Fibroblast of lung (primary cell): ENCODE measurements at places on chromosomes 3 and 15. TPM values are rescaled to one million over a fixed set of nuclear protein-coding genes. Genes with fewer than 3 reads are reported as not detected.
A peak's percentile ranks its signal among the peaks of the same experiment; 100 is the strongest.

COL6A6 gene
- under 0.01 and 0.83 TPM in 2 replicates for total RNA-seq

DNA sequence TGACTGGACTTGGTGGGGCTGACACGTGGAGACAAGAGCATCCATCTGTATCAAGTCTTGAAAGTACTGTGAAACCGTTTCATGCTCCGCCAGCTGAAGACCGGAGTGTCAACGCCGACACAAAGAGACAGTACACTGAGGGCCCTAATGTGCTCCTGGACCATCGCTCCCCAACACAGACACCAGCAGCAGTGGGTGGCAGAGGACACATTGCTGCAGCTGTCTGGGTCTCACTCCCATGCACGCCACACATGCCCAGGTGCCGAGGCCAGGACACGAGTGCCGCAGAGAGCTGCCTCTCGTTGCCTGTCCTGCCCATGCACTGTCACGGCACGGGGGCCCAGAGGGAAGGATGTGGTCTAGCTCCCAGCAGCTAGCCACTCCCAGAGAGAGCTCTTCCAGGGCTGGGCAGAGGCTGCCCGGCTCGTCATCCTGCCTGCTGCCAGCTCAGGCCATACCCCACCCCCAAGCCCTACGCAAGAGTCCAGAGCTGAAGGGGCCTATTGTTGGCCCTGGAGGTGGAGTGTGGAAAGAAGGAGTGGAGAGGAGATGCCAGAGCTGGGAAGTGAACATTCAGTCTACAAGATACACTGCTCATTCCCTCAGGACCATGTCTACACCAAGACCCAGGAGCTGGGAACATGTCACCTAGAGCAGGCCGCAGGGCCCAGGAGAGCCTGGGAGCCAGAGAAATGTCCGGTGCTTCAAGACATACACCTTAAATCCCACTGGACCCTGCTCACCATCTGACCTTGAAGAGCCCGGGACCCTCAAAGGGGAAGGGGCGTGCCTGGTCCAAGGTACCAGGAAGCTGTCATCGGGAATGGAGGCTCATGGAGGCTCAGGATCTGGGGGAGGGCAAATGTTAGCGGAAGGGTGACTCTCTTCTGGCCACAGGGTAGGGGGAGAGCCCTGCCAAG, 7.7 kb downstream of the TNK2 start:
- DNase-seq, result peak; percentile 56

DNA sequence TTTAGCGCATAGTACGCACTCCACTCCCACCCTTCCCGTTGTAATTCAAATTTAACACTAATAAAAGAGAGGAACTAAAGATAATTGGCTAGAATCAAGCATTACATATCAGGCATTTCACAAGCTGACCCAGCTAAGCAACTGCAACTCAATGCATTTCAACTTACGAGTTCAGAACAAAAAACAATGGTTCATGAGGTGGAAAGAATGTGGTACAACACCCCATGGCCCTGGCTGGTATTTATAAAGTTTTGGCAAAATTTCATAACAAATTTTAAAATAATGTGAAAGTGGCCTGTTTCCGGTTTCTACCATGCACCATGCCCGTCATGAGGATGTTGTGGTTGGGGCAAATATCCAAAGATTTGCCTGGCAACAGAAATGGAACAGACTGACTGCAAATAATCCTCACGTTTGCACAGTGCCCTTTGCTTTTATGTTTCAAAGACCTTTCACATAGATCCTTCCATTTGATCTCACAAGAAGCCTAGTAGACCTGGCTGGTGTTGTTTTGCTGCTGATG, 455.3 kb upstream of the NR2F2 start:
- peak; percentile 64 for DNase-seq

GRCh38 chr3:135192929-135193328, 397.9 kb downstream of the EPHB1 start:
- DNase-seq, result no peak

SEMA3G gene
- under 0.01 and 0.17 TPM in 2 replicates for total RNA-seq

THRB gene
- 3.9 and 7.4 TPM in 2 replicates for total RNA-seq

IFT80 gene
- total RNA-seq, result 75.0 and 76.5 TPM in 2 replicates

DNA sequence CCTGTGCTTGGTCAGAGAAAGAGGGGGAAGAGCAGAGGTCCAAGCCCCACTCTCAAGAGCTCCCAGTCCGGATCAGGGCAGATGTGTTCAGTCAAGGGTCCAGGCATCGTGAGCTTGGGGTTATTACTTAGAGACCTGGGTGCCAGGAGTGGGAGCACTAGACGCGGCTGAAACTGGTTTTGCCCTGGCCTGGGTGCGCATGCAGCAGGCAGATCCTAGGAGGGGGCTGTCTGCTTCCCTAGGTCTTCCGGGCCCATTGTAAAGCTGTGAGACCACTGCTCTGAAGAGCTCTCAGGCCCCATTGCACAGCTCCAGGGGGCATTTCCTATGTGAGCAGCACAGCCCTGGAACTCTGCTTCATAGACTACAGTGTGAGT, 204.9 kb upstream of the LINGO1 start:
- DNase-seq, result no peak

SEMA3B gene
- 51.6 and 85.2 TPM in 2 replicates for total RNA-seq

DNA sequence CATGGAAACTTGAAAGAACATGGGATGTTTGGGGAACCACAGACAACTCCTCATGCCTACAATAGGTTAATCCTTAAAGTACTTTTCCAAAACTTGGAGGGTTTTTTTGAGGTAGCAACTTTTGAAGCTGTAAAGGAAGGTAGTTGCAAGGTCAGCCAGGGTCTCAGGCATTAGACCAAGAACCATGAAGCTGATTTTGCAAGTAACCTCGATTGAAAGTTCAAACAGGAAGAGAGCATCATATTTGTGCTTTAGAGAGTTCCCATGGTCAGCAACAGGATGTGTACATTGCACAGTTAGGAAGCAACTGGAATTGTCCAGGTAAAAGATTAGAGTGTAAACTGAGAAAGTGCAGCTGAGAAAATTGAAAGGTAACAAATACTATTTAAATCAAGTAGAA, 199.8 kb upstream of the NR2F2 start:
- no peak for DNase-seq

GRCh38 chr3:77338195-77338594, 298.3 kb downstream of the ROBO2 start:
- no peak for DNase-seq

GRCh38 chr15:50880651-50881114, 27.8 kb upstream of the AP4E1 start:
- peak; percentile 92 for DNase-seq

GRCh38 chr15:39828374-39828931, 45.8 kb upstream of the FSIP1 start:
- DNase-seq, result peak; percentile 78

GRCh38 chr3:138781012-138781470, 53.7 kb downstream of the PIK3CB start:
- no peak for DNase-seq

ADAMTS7 gene
- 5.1 and 7.9 TPM in 2 replicates for total RNA-seq

TUSC7 gene
- total RNA-seq, result not detected in 2 replicates

- DNase-seq, result no peak
These were observed 79.8 kb upstream of the FNDC3B start for GRCh38 chr3:171959532-171960089.

DNA sequence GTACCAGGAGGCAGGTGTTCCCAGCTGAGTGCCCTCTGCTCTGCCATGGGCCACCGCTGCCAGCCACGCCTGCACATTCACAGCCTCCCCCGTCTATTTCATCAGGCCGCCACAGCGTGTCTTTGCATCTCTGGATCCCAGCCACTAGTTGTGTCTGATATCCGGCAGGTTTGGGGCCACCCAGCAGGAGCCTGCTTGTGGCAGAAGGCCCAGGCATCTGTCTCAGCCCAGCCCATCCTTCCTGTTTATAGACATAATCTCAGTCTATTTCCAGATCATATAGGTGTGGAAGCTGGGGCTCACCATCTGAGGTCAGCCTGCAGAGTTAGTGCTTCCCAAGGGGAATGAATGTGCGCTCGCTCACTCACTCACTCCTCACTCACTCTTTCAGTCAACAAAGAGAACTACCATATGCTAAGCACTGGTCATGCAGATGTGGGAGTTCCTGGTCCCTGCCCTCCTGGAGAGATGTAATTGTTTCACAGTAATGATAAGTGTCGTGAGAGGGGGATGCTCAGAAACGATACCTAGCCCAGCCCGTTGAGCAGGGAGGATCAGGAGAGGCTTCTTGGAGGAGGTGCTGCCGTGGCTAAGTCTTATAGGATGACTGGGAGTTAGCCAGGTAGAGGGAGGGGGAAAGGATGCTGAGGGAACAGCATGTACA, 60.6 kb downstream of the FGD5 start:
- DNase-seq, result no peak

CSPG5 gene
- under 0.01 and 0.17 TPM in 2 replicates for total RNA-seq

DNA sequence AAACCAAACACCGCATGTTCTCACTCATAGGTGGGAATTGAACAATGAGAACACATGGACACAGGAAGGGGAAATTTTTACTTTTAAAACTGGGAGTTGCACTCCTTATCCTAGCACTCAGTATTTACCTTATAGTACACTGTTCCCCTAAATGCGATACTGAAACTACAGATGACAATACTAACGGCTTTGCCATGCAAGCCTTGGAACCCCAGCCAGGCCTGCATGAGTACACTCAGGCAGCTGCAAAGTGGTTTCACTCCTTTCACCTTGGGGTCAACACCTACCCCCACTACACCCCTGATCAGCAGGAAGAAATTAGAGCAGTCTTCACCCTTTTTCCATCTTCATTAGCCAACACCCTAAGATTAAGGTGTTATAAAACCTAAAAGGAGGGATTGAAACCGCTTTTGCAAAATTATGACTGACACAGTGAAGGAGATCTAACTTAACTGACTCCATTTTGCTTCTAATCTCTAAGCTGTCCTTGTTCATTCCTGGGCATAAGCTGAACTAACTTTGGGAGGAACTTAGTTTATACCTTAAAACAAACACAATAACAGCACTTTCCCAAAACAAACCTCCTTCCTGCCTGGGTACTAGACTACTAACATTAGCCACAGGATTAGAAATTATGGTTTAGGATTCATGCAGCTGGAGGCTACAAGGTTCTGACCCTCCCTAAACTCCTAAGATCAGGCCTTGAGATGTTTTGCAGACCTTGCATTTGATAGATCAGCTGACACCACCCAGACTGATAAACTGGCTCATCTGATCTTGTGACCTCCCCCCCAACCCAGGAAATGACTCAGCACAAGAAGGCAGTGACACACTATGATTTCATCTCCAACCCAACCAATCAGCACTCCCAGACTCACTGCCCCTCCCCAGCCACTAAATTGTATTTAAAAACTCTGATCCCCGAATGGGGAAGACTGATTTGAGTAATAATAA, 452.1 kb upstream of the PPP2R3A start:
- peak; percentile 59 for DNase-seq

RYR3 gene
- 0.17 and 0.26 TPM in 2 replicates for total RNA-seq

- DNase-seq, result no peak
These were observed 130.0 kb upstream of the SLC24A5 start for GRCh38 chr15:47990821-47991220.

GPR27 gene
- total RNA-seq, result under 0.01 TPM in 1 of 2 replicates, not detected in the other

DNA sequence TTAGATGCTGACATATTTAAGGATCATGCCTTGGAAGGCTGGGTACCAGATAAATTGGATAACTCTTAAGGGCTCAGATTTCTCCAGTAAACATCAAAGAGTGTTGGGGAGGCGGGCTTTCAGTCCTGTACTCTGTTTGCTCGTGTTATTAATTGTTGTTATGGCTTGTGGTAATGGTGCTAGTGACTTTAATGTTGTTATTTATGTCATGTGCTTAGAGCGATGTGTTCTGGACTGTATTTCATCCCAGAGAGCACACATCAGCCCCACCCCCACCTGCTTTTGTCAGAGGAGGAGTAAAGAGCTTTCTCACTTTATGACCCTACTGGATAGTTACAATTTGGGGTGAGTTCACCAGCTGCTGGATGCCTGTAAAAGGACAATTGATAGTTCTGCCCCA, 386.3 kb downstream of the EPHB1 start:
- no peak for DNase-seq

GRCh38 chr15:77720173-77720572, 87.5 kb upstream of the LINGO1 start:
- no peak for DNase-seq

HCLS1 gene
- 0.51 and 0.66 TPM in 2 replicates for total RNA-seq

DNA sequence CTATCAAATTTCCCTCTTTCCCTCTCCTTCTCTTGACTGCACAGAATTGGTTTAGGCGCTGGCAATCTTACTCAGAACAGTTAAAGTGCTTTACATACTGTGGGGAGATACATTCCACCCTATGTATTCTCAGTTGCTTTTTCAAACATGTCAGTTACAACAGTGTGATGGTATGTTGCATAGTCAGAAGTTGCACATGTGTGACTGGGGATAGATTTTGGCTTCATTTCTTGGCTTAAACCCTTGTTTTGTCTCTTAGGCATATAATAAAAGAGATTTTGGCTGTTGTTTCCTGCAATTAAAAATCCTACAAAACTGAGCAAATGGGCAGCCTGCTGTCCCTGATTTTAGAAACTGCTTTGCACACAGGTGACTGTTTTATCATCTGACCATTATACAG, 86.7 kb downstream of the PIK3R4 start:
- DNase-seq, result peak; percentile 39

TICRR gene
- total RNA-seq, result 0.26 and 1.2 TPM in 2 replicates
